ENCODE measurements at places on chromosomes 3 and 15.

- DNase-seq: no peak
Observed at GRCh38 chr3:168029705-168030104, 66.0 kb downstream of the GOLIM4 start.

- DNase-seq: no peak
Observed at GRCh38 chr3:21893242-21893641, 142.2 kb upstream of the ZNF385D start.

GRCh38 chr3:45610119-45610518 is 15.6 kb downstream of the LIMD1 start:
- DNase-seq: no peak

DNA sequence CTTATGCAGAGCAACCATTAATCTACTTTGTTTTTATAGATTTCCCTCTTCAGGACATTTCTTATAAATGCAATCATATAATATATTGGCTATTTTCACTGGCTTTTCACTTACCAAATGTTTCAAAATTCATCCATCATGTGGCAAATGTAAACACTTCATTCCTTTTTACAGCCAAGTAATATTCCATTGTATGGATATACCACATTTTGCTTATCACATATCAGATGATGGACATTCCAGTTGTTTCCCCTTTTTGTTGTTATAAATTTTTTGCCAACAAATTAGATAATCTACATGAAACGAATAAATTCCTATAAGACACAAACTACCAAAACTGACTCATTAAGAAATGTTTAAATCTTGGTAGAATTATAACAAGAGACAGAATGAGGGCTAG is 79.8 kb upstream of the CSPG5 start:
- DNase-seq: no peak

DNA sequence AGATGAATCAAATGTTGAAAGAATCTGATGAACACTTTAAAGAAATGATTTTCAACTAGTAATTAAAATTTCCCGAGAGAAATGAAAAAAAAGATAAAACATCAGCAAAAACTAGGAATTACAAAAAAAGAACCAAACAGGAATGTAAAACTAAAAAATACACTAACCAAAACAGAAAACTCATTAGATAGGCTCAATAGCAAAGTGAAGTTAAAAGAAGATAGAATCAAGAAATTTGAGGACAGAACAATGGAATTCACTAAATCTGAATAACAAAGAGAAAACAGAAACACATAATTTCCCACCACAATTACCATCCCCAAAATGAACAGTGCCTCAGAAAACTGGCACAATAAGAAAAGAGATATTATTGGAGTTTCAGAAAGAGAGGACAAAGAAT is 290.1 kb upstream of the CNTN4 start:
- DNase-seq: no peak

GRCh38 chr3:58520403-58521335 is 16.3 kb downstream of the ACOX2 start:
- DNase-seq: no peak

- no peak for DNase-seq
Observed at GRCh38 chr3:133092681-133093080, 54.5 kb downstream of the TMEM108 start.

DNA sequence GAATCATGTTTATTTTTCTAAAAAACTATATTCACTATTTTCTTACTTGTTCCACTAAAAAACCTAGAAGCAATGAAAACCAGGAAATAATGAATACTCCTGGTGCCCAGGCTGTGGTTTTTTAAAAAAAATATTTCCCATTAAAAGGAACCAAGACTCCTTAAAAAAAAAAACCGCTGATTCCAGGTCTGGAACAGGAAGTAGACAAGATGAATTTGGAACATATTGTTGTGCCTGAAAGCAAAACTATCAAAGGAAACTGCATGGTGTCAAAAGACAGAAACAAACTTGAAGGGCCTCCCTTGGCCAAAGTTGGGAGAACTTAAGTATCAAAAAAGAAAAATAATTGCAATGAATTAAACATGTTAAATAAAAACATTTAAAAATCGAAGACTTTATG is 245.3 kb upstream of the P2RY1 start:
- DNase-seq: no peak

GRCh38 chr15:65771870-65772269 is 20.2 kb downstream of the DENND4A start:
- DNase-seq: no peak

DNA sequence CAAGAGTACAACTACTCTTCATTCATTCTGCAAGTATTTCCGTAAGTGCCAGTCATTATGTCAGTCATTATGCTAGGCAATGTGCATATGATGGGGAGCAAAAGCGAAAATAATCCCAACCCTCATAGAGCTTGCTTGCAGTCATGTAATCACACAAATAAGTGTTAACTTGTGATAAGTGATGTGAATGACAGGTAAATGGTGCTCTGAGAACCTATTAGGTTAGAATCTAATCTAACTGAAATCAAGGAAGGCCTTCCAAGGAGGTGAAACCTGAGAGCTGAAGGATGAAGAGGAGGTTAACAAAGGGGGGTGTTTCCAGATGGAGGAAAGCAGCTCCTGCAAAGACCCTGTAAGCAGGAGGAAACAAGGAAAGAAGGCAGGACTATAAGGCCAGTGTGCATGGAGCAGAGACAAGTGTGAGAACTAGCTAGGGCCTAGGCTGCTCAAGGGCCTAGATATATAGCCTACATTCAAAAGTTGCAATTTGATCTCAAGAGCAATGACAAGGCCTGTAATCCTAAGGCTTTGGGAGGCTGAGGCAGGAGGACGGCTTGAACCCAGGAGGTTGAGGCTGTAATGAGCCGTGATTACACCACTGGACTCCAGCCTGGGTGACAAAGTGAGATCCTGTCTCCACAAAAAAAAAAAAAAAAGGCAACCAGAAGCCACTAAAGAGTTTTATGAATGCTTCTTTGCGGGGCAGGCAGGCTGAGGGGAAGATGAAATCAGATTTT is 5.3 kb downstream of the PTPN9 start:
- no peak for DNase-seq

DNA sequence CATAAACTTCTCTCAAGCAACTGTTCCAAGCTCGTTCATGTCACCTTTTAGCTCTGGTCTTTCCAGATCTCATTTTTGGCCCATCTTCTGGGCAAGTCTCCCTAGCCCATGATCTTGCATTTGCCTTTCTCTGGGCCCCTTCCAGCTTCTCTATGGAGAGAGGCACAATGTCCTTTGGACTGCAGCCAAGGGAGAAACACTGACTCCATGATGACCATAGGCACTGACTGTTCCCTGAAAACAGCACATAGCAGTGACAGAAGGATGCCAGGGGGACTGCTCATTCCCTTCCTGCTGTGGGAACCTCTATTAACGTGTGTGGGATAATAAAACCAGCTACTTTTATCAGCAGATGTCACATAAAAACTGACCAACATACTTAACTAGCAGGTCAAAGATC is 60.3 kb downstream of the STRIT1 start:
- DNase-seq: no peak

DNA sequence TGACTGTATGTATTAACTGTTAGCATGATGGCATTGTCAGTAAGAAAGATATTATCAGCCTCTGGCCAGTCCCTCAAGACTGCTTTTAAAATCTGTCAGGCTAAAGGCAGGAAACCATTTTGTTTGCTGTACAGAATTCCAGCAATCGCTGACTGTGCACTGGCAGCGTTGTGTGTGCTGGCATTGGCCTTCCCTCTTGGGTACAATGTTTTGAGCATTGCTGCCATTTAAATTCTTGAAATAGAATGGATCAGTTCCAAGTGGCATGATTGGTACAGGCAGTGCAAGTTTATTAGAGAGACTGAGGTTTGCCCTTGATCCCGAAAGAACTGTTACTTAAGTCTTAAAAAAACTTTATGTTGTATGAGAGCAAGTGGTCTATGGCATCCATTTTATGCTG is 788.7 kb downstream of the OTOL1 start:
- DNase-seq: no peak

DNA sequence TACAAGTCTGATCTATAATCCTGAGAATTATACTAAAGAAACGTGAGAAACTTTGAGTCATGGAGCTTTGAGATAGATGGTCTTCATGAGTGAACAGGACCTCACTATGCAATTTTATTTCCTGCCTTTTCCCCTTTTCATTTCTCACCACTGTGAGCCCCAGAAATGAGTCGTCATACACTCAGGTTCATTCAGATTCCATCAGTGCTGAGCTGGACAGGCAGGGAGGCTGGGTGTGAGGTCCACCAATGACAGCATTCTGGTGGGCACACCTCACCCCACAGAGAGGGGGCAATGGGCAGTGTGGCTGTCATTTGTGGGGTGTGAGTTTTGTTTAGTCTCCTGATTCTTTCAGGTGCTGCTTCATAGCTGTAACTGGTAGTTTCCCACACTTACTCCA is 16.9 kb downstream of the TIGIT start:
- DNase-seq: no peak

DNA sequence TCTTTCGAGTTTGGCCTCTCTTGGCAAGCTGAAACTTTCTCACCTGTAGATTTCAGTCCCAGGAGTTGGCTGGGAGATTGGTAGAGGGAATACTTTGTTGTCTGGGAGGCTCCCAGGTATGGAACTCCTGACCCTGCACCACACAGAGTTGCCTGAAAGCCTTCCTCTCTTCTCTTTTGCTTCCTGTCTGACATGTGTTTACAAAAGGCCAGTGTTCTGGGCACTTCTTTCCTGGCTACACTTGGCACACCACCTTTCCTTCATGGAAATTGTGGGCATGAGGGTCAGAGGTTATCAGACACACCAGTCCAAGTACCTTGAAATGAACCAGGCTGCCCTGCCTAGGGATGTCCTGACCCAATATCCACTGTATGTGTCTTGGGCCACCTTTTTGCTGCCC is 123.7 kb downstream of the ABHD5 start:
- no peak for DNase-seq

- no peak for DNase-seq
Observed at GRCh38 chr3:101685870-101686307, 629 bp downstream of the RPL24 start.

- no peak for DNase-seq
Observed at GRCh38 chr3:105781871-105782270, 86.9 kb downstream of the CBLB start.

GRCh38 chr3:170909129-170909903 is 879 bp upstream of the EIF5A2 start:
- DNase-seq: no peak

- no peak for DNase-seq
Observed at GRCh38 chr15:40053831-40054604, 15.0 kb upstream of the SRP14 start.

GRCh38 chr3:136110481-136110880 is 85.7 kb downstream of the MSL2 start:
- no peak for DNase-seq

GRCh38 chr15:49235446-49236124 is 65.5 kb downstream of the GALK2 start:
- peak; percentile 59 for DNase-seq

- no peak for DNase-seq
Observed at GRCh38 chr3:34938784-34939183, 700.5 kb upstream of the ARPP21 start.

DNA sequence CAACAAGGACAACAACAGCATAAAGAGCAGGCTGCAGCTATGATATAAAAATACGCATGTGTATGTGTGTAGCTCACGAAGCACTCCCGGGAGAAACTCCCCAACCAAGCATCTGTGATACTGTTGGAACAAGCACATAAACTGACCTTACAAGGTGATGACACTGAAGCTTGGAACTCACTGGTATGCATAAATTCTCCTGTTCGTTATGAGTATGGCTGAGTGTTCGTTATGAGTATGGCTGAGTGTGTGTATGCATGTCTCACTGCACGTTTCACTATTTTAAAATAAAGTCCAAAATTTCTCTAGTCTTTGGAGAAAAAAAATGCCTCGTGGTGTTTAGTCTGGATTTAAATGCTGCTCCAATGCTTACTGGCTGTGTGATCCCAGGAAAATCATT is 256.8 kb downstream of the RORA start:
- no peak for DNase-seq

DNA sequence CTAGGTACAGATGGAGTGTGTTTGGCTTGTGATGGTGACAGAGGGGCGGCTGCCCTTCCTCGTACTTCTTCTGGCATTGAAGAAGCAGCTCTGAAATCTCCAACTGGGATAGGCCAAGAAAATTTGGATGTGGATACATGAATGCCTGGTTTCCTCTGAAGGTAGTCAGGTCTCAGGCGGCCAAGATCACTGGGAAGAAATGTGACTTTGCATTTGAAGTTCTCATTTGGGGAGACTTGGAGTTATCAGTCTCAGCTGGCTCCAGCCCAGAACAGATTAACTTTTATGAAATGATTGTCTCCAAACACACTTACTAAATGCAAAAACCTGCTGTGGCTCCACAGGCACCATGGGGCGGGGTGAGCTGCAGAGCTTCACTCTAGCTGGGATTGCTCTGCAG is 215.9 kb downstream of the THSD4 start:
- DNase-seq: no peak

GRCh38 chr15:82968066-82968465 is 15.5 kb upstream of the HOMER2 start:
- no peak for DNase-seq

DNA sequence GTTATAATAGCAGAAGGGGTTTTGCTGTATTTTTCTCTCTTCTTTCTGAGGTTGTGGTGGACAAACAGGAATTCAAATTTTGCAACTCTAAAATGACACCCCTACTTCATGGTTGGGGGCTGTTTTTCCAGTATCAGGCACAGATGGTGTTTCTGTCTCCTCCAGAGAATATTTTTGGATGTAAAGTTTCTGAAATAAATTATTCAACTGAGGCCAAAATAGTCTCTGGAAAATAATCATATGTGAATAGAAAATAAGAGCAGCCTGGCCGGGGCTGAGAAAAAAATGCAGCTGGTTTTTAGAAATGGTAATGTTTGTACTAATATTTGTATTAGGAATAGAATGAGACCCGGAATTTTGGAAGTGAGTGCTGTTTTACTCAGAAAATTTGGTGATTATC is 121.3 kb upstream of the ADAMTS9 start:
- DNase-seq: no peak

- no peak for DNase-seq
Observed at GRCh38 chr3:52020796-52021195, 25.1 kb upstream of the RPL29 start.

- no peak for DNase-seq
Observed at GRCh38 chr15:42059661-42060476, 34.5 kb downstream of the PLA2G4D start.

- DNase-seq: no peak
Observed at GRCh38 chr3:131568460-131568859, 65.7 kb upstream of the MRPL3 start.

- no peak for DNase-seq
Observed at GRCh38 chr3:4756057-4756775, 223.0 kb upstream of the BHLHE40 start.

- DNase-seq: no peak
Observed at GRCh38 chr15:90539789-90540188, 10.1 kb downstream of the CRTC3 start.

DNA sequence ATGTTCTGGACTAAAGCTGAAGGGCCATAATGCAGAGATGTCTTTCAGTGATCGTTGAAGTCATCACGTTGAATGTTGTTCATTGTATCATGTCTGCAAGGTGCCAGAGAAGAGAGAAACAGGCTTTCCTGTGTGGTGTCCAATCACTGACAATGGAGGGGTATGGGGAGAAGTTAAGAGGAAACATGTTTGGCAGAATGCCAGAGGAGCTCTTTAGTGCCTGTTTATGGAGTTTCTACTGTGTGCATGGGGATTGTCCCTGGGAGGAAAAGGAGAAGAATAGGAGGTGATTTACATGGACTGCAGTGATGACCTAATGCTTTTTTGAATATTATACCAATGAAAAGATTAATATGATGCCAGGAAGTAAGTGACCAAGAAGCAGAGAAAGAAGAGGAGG is 11.7 kb downstream of the SCAANT1 start:
- DNase-seq: no peak
